Suprapubic skin (tissue), 4 donors: ENCODE measurements at places on chromosomes 1 and 21.

DNA sequence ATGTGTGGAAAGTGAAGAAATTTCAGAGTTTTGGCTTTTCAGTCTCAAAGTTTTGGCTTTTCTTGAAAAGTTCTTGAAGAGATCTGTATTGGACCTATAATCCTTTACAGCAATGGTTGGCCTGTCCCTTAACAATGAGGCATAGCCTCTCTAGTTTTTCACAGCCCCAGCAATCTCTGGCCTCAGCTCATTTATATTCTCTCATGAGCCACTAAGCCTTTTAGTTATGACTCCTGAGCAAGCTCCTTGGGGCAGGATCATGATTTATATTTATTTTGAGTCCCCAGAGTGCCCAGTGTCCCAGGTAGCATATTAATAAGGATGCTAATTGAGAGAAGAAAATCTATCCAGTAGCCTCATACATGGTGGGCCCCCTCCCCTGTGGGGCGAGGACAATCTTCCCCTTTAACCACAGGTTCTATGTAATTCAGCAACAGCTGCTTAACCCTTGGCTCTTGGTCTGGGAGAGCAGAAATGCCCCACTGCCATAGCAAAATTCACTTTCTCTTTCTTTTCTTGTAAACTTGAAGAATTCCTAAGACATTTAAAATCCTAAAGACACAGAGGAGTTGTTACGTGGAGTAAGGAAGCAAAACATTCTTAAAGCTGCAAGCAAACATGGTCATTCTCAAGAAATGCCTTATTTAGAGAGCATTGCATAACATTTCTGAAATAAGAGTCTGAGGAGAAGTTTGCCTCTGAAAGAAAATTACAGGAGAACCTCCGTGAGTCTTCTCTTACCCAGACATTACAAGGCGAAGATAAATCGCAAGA lies 6.3 kb downstream of the NGF start:
- no peak for DNase-seq

GRCh38 chr1:26574719-26575251 lies 45.2 kb downstream of the RPS6KA1 start:
- no peak for DNase-seq

DNA sequence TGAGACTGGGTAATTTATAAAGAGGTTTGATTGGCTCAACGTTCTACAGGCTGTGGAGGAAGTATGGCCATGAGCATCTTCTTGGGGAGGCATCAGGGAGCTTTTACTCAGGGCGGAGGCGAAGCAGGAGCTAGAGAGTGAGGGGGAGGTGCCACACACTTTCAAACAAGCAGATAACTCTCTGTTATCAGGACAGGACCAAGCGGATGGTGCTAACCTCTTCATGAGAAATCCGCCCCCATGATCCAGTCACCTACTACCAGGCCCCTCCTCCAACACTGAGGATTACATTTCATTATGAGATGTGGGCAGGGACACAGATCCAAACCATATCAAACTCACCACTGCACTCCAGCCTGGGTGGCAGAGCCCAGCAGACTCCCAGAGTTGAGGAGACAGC lies 11.5 kb upstream of the LRRC47 start:
- DNase-seq = no peak

GRCh38 chr21:36097427-36098181 lies 27.8 kb downstream of the CBR1 start:
- DNase-seq = no peak

DNA sequence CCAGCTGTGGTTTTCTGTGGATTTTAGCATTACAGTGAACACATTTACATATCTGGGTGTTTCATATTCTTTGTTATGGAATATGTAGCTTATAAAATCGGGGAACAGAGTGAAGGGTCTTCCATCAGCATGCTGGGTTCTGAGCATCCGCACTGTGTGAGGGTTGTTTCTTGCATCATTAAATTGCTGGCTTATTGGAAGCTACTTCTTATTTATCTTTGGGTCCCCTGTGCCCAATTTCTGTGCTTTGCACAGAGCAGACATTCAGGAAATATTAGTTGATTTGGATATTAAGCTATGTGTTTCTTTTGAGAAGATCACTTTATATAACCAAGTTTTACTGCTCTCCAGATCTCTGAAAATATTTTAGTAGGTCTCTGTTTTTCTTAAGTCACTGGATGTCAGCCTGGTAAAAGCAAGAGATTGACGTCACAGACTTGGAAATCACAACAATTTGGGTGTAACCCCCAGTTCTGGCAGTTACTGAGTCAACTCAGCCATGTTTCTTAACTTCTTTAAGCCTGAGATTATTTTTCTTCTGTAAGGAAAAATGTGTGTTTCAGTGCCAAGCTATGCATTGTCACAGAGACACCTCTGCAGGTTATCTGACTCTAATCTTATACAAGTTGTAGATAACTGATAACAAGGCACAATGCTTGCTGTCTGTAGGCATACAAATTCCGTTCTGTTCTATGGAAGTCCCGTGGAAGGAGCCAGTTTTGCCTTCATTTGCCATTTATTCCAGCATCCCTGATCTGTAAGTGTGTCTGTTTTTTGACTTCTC lies 258.3 kb upstream of the KAZN start:
- DNase-seq = no peak

DNA sequence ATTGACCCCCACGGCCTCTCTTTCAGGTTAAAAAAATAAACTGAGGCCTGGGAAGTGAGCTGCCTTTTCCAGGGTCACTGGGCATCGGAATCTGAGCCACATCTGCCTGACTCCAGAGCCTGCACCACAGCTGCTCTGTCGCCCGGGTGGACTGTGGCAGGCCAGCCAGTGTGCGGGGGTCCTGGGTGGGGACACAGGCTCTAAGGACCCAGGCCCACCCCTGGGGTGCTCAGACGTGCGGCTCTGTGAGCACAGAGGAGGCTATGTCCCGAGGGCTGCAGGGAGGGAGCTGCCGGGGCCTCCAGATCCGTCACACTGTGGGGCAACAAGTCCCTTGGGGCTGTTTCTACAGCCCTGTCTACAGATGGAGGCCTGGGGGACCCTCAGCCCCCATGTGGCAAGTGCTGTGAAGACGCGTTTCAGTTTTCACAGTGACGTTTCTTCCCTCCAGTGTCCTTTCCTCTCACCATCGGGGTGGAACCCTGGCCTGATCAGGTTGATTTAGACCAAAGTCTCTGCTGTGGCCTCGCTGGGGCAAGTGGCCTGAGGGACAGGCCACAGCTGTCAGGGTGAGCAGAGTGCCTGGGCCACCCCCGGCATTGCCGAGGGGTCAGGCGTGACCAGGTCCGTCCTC lies 39.2 kb upstream of the ACTRT2 start:
- DNase-seq = no peak

GRCh38 chr1:206041640-206042039 lies 11.3 kb upstream of the RHEX start:
- no peak for DNase-seq

GRCh38 chr1:233355841-233356704 lies 28.5 kb downstream of the MAP3K21 start:
- no peak for DNase-seq

GRCh38 chr1:29453502-29454240 lies 217.3 kb downstream of the PTPRU start:
- no peak for DNase-seq

DNA sequence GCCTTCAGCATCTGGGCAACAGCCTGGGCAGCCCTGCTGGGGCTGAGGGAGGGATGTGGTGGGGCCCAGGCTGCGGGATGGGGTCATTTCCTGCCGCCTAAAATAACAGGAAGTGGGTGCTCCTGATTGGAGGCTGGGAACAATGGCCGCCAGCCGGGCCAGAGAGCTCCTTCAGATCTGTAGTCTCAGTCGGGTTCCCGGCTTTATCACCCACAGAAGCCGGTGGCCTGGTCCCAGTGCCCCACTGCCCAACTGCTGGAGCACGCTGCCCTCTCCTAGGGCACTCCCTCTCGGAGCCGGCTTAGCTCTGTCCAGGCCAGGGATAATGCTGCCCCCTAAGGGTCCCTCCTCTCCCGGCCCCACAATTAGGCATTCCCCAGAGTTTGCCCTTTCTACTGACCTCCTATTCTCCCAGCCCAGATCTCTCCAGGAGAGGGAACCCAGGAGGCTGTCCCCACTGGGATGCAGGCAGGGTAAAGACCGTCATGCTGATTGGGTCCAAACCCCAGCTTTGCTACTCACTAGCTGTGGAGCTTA lies 5.1 kb downstream of the MAP7D1 start:
- peak; percentile 88 for DNase-seq

- DNase-seq = no peak
Observed at GRCh38 chr1:82139751-82140468, 339.2 kb downstream of the ADGRL2 start.

DNA sequence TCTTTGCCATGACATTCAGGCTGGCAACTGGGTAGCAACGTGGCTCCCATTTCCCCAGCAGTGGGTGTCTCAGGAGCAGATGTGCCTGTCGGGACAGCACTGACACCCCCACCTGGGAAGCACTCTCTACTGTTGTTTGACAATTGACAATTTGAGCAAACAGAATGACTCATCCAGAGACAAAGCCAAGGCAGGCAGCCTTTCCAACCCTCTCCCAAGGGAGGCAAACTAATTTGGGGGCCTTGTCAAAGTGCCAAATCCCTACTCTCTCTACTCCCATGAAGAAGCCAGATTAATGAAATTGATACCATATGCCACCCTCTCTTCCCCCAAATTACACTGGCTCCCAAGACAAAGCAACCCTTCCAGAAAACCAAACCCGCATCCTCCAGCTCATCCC lies 65.6 kb downstream of the GRIK3 start:
- DNase-seq = no peak

DNA sequence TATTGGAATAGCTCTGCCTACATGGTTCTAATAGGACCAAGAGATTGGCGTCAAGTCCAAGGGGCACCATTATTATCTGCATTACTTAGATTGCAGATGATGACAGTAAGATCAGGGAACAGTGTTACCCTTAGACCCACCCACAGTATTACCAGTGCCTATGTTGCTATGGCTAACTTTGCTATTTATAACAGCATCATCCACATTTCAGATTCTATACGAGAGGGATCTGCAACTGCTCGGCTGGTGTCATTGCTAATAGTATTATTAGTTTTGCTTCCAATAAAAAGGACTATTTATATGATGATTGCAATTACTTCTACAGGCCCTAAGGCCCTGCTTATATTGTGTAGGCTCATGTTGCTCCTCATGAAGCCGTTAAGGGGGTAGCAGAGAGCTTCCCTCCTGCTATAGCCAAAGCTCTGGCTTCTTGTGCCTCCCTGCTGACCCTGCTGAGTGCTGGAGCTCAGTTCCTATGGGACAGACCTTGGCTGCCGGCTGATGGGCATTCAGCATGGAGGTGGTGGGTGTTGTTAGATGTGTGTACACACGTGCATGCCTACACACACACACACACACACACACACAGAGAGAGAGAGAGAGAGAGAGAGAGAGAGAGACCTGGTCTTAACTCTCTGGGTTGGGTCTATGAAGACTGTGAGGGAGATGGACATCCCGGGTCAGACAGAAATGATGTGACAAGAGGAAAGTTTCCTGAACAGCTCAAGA lies 1.3 kb downstream of the BCAN start:
- no peak for DNase-seq

GRCh38 chr1:226519716-226520598 lies 28.6 kb upstream of the STUM start:
- no peak for DNase-seq

- DNase-seq = no peak
Observed at GRCh38 chr1:43952731-43953346, 6.1 kb downstream of the IPO13 start.

DNA sequence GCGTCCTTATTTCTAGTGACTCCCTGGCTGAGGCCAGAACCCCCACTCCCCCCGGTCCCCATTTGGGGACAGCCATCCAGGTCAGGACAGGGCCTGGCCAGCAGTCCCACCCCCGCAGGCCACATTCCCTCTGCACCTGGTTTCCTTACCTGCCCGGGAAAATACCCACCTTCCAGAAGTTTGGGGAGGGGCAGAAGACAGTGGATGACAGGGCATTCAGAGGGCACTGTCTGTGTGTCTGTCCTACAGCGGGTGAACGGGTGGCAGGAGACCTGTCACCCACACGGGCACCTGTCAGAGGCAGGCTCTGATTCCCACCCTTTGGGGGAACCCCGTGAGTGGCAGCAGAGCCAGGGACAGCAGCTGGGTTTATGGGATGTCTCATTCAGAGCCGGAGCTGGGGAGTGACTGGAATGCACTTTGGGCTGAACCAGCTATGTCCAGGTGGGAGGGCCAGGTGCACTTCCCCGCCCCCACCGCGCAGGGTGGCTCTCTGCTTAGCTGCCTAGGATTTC lies 2.0 kb downstream of the ARHGEF16 start:
- no peak for DNase-seq

GRCh38 chr1:172360985-172361384 lies 59.5 kb upstream of the C1orf105 start:
- no peak for DNase-seq

GRCh38 chr1:153532769-153533599 lies 2.8 kb downstream of the S100A6 start:
- peak; percentile 95 for DNase-seq

- no peak for DNase-seq
Observed at GRCh38 chr1:161098210-161099068, at the start of gene KLHDC9. TSS of gene KLHDC9 (plus strand) at chr1:161098361. CDS start at chr1:161098536, 175 bp downstream.

GRCh38 chr1:22619252-22619651 lies 17.2 kb upstream of the C1QA start:
- DNase-seq = no peak

DNA sequence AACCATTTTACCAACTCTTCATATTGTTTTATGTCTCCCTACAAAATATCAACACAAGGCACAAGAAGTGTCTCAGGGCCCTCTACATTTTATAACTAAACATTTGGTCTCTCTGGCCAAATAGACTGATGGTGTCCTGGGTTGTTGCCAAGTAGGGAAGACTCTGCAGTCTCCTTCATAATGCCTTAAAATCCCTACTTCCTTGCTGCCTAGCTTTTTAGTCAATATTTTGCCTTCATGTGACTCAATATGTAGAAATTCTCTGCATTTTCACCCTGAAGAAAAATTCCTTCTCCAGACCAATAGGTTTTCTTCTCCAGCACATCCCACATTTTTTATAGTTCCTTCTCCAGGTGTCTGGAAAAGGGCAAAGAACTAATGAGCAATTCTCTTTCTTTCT lies 72.6 kb upstream of the IPO9 start:
- no peak for DNase-seq

- DNase-seq = no peak
Observed at GRCh38 chr1:201164645-201165044, 10.4 kb upstream of the TMEM9 start.

DNA sequence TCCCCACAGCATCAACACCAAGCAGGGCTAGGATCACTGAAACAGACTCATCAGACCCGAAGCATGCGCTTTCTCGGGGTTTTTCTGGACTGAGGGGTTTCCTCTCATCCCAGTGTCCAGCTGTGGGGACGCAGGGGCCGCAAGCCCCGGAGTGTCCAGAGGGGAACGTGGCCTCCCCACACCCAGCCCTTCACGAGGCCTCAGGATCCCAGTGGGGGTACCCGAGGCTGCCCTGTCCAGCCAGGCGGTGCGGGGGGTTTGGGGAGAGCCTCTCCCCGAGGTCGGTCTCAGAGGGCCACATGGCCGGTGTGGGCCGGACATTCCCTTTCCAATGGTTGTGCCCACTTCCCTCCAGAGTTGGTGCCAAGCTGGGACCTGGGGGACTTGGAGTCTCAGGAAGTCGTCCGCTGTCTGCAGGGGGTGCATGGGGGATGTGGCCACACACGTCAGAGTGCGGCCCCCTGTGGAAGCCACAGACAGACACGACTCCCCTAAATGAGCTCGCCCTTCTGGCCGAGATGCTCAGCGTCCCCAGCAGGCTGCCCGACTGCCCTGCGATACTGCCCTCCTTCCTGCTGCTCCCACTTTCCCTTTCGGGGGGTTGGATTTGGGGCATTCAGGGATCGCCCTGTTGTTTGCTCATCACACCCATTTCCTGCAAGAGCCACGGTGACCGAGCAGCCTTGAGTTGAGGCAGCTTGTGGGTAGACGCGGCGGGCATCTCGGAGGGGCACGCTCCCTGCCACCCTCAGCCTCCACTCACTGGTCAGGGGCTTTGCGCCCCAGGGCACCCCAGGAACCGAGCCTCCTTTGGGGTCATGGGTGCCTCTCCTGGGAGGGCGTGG lies 4.1 kb downstream of the COL6A1 start:
- DNase-seq = peak; percentile 78
